ENCODE measurements at places on chromosomes 5 and 9. TPM values are rescaled to one million over a fixed set of nuclear protein-coding genes. Genes with fewer than 3 reads are reported as not detected.

- no peak for DNase-seq
Observed at GRCh38 chr5:59588922-59589321, 304.6 kb downstream of the PDE4D start.

DNA sequence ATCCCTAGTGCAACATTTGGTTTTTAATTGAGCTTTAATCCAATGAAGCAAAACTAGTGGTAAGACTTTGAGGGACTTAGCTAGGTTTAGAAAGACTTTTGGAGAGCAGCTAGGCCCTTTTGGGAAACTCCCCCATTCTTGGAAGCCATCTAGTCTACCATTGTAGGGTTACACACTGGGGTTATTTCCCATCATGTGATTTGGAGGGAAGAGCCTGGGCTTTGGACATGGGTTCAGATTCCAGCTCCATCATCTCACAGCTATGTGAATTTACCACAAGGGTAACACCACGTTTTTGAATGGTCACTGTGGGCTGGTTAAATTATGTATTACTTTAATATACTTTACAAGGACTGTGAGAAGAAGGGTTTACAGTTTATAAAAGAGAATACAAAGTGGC lies 18.3 kb upstream of the TNFSF15 start:
- DNase-seq: no peak

GRCh38 chr5:116145416-116145815 lies 60.6 kb downstream of the COMMD10 start:
- no peak for DNase-seq

- DNase-seq: no peak
Observed at GRCh38 chr5:36683821-36684434, 77.5 kb downstream of the SLC1A3 start.

Gene SEMA4D
- polyA plus RNA-seq: 14.4 TPM

DNA sequence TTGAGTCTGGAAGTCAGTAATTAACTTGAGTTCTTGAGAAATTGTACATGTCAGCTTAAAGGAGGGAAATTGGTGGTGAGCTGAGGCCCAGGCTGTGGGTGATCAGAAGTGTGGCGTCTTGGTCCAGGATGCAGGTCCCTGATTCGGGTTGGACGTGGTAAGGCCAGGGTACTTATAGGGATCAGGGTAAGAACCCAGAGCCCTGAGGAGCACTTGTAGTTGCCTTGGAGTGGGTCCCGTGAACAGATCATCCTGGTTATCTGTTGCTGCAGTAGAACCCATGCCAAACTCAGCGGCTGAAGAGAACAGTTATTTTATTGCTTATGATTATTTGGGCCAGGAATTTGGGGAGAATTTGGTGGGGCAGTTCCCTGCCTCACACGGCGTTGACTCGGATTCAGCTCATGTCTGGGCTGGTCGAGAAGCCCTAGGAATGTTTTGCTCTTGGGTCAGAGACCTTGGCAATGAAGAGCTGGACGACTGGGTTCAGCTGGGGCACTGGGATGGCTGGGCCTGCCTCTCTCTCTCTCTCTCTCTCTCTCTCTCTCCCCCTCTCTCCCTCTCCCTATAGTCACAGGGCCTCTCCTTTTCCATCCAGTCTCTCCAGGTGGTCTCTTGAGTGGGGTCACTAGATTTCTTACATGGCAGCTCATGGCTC lies 73.1 kb downstream of the PDZD2 start:
- DNase-seq: no peak

- DNase-seq: no peak
Observed at GRCh38 chr9:134377143-134377484, 50.9 kb downstream of the RXRA start.

Data from muscle of back (tissue), 13 donors.